Fibroblast of skin of scalp (primary cell): ENCODE measurements at places on chromosomes 5 and 9.

DNA sequence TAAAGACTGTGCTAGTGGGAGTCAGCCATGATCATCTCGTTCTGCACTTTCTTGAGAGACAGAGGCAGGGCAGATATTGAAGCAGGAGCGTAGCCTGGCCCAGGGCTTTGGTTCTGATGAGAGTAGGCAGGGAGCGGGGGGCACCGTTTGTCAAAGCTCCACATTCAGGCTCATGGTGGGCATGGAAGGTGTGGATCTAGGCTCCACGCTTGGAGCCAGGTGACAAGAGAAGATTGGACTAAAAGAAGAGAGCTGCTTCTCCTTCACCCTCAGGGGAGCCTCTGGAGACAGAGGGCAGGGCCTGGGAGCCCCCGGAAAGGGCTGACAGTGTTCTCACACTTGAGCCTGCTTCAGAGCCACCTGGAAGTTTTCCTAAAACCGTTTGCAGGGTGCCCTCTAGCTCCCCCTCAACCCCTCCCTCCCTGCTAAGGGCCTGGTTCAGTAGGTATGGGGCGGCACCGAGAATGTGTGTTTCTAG, 24.7 kb upstream of the FCN2 start:
- DNase-seq = no peak

GRCh38 chr9:136514022-136514714, 31.3 kb upstream of the SEC16A start:
- no peak for DNase-seq

DNA sequence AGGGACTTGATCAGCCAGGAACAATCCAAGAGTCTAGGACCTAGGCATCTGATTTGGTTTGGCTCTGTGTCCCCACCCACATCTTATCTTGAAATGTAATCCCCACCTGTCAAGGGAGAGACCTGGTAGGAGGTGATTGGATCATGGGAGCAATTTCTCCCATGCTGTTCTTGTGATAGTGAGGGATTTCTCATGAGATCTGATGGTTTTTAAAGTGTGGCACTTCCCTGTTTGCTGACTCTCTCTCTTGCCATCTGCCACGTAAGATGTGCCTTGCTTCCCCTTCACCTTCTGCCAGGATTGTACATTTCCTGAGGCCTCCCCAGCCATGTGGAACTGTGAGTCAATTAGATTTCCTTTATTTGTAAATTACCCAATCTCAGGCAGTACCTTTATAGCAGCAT, 201.7 kb upstream of the ACTBL2 start:
- no peak for DNase-seq

GRCh38 chr5:98076501-98076900, 697.0 kb upstream of the RGMB start:
- no peak for DNase-seq

GRCh38 chr5:77076961-77077828, 9.9 kb downstream of the ZBED3 start:
- DNase-seq = peak; percentile 60

GRCh38 chr9:136255166-136255538, 9.5 kb upstream of the QSOX2 start:
- DNase-seq = no peak

GRCh38 chr9:16652582-16652981, 217.9 kb downstream of the BNC2 start:
- DNase-seq = peak; percentile 20

DNA sequence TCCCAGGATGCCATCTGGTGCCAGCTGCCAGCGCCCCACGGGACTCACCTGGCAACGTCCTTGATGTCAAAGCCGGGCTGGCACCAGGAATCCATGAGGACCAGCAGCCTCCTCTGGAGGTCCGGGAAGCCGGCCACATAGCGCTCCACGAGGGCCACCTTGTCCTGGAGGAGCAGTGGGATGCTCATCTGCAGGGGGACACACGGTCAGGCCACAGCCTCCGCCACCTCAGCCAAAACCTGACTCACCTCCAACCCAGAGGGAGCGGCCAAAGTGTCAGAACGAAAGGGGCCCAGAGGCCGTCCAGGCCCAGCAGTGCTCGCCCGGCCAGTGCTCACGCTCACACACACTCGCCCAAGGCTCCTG, 56.5 kb downstream of the EXD3 start:
- no peak for DNase-seq

DNA sequence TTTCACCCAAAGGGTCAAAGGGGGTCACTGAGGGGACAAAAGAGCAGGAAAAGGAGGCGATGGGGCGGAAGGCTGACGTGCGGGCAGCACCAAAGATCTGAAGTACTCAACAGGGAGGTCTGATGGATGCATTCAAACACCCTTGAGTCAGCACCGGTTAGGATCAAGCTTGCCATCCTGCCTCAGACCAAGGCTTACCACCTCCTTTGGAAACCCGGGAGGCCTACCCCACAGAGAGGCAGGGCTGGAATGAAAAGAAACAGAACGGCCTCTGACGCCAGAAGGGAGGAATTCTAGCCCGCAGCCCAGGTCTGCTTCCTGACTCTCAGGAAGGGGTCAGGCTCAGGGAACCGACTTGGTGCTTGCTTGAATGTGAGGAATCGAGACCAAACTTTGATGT, 125.6 kb downstream of the PAPPA start:
- no peak for DNase-seq

DNA sequence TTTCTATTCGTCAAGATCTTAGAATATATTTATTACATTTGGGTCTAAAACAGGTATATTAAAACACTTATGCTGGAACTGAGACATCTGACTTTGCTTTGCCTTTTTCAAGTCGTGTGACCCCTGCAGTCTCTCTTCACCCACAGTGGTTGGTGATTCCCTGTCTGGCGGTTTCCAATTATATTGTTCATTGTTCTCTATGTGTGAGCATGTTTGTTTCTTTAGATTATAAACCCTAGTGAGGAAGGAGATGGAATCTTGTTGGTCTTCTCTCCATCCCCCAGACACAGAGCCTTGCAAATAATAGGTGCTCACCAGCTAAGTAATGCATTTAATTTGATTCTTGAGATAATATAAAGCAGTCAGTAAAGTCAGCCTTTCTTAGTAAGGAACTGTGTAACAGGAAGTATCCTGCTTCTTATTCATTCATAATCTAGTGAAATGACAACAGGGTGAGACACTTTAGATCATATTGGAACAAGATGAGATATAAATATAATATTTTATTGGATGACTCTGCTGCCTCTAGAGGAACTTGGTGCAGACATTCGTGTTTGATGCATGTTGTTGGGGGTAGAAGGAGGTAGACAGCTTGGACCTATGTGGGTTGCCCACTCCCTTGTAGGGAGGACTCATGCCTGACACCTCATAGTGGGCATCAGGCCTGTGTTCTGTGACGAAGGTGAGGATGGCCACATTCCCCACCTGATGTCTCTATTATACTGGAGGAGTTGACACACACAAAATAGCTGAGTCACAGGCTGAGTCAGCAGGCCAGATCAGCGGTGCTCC, 88.1 kb downstream of the FGF1 start:
- peak; percentile 80 for DNase-seq

DNA sequence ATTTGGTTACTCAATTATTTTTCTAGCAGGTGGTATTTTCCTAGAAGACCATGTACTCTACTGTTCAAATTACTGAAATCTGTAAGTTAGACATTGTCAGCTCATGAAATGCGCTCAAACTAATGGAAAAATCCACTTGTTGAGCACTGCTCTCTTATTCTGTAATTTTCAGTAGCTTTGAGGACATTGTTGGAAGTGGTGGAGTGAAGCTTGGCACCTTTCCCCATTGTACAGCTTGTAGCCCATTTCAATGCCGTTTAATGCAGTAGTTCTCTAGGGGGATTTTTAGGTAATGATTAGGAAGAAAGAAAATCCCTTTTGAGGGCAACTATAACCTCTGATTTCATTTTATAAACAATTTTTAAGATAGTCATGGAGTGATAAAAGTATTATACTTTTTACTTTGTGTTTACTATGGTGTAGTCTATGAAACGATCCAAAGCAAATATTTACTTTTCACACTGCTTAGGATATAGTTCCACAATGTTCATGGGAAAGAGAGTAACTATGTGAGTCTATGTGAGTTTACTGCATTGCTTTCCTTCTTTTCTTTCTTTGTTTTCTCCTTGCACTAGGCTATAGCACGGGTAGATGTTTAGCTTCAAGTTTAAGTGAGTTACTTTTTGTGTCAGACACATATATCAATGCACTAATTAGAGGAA, 165.8 kb upstream of the ANKH start:
- DNase-seq = no peak

- DNase-seq = no peak
Observed at GRCh38 chr9:87973730-87974292, 522 bp downstream of the CDK20 start.
